Right ventricle myocardium superior (tissue), 1 donor: ENCODE measurements at places on chromosomes 4 and X.

DNA sequence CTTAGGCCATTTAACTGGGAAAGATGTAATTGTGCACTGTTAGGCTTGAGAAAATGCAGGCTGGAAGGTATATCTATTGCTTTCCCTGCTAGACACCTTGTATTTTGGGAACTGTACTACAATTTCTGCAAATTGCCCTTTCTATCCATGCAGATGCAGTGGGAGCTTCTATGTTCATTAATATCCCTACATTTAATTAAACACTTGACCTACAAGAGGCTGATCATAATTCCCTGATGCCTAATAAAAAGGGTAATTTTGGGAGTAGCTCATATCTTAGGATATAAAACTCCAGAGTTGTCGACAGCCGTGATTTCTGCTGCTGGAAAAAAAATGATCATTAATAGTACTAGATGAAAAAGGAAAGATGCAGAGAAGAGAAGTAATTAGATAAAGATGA lies 19.7 kb downstream of the DTHD1 start:
- DNase-seq: no peak

GRCh38 chr4:134807231-134807745 lies 605.7 kb upstream of the PABPC4L start:
- no peak for DNase-seq

DNA sequence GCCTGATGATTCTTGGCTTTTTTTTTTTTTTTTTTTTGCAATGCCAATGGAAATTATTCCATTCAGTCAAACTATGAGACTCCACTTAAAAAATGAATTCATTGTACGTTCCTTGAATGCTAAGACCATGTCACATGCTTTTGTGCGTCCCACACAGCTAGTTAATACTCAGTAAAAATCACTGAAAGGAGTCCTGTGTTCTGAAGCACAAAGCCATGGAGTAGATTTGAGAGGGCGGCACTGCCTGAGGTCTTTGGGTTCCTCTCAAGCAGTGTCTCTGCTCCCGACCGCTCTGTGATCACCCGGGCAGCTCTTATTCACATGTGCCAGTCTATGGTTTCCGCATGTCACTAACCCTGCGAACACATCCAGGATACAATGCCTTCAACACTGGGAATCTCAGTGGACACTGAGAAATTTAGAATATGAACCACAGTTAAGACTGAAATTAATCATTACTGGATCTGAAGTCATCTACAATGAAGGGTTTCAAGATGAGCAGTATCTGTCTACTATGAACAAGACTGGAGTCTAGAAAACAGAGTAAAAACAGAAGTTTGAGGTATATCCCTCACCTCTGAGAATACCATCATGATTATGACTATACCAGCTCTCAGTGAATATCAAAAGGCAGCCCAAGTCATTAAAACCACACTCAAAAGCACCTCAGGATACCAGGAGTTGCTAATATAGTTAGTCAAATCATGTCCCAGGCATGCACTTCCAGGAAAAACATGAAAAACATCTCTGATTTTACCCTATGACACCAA lies 193.0 kb downstream of the MGST2 start:
- DNase-seq: no peak

DNA sequence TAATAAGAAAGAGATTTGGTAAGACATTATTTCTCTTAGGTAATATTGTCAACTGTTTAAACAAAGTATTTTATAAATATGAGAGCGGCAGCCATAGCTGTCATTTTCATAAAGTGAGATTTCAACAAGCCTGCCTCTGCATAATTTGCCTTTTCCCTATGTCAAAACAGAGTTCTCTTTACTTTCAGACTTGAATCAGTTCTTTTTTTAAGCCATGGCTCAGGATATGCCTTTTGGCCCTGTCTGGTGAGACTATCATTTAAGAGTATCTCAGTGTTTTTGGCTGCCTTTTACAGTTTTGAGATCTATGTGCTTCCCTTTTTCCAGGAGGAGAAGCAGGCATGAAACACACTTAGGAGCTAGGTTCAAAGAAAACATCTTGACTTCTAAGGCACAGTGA lies 7.5 kb upstream of the GUCY1A1 start:
- no peak for DNase-seq

DNA sequence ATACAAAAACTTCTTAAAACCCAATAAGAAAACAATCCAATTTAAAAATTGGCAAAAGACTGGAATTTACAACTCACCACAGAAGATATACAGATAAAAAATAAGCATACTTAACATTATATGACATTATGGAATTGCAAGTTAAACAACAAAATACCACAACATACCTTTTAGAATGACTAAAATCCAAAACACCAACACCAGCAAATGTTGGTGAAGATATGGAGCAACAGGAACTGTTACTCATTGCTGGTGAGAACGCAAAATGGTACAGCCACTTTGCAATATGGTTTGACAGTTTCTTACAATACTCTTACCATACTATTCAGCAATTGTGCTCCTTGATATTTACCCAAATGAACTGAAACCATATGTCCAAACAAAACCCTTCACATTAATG lies 112.4 kb downstream of the ADGRL3 start:
- DNase-seq: no peak

DNA sequence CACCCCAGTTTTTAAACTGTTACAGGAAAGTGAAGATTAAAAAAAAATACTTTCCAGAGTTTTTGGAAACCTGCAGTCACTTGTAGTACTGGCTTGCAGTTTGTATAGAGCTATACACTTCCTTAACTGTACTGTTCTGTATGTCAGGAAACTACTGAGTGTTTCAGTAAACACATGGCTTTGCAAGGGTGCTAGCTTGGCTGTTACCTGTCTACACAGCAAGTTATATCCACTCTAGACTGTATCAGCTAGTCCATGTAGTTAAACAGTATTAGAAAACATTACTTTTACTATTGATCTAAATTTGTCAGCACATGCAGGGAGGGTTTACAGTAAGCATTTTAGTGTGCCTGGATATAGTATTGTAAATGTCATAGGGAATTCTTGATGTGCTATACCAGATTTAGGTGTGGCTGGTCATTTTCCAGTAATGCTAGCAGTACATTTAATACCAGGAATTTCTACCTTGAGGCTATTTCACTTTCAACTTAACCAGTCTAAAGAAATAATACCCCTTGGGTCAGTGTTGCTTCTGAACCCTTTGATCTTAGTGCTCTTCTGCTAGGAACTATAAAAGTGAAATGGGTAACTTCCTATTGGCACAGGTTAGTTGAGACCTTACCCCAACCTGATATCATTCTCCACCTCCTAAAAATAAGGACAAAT lies 192.3 kb upstream of the ANKRD50 start:
- no peak for DNase-seq
